CD4-positive, alpha-beta T cell treated with Interleukin-10 for 1 hour (primary cell): ENCODE measurements at places on chromosomes 5 and 9.

DNA sequence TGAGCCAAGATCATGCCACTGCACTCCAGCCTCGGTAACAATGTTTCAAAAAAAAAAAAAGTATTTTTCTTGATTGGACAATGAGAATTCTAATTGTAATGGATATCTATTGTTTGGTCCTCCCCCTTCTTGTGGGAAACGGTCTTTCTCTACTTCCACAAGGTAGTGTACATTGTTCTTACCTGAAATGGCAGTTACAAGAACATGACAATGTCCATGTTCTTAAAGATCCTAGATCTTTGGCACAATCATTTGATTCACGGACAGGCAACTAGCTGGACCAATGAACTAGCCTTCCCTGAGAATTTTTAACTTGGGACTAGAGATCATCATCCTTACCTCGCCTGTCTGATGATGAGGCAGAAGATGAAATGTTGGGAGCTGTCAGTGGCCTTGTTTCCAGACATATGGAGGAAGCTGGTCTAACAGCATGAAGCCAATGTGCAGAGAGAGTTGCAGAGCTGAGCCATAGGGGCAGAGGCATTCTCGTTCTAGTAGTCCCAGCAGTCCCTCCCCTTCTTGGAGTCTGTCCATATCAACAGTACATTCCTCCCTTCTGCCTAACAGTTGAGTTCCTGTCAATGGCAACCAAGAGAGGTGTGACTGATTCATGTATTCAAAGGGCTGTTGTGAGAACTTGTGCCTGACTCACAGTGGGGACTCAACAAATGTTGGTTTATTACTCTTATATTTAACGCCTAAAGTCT lies 2.1 kb upstream of the MARCHF6 start:
- no peak for DNase-seq

DNA sequence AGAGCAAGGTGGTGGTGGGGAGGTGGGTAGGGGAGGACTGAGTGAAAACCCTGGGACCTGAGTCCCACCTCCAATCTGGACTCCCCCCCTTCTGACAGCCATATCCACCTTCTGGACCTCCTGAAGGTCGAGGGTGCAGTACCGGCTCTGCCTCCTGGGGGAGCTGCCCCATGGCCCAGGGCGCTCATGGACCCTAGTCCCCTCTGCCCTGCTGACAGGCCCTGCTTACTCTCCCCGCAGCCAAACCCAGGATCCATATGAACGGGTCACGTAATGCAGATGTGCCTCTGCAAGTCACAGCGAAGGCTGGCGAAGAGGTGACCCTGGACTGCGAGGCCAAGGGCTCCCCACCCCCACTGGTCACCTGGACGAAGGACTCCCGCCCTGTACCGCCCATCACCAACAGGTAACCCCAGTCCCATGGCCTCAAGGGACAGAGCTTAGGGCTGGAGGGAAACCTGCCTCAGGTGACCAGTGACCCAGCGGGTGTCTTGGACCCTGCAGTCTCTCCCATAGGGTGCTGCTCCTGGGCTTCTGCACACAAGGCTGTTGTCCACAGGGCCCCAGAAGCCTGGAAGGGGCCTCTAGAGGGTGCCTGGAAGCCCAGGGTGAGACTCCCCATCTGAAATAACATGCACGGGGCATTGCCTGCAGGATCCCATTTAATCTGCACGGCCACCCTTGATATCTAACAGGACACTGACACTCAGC lies 61.7 kb downstream of the HMCN2 start:
- DNase-seq = no peak

GRCh38 chr9:70577671-70578070 lies 163.2 kb upstream of the KLF9 start:
- no peak for DNase-seq

DNA sequence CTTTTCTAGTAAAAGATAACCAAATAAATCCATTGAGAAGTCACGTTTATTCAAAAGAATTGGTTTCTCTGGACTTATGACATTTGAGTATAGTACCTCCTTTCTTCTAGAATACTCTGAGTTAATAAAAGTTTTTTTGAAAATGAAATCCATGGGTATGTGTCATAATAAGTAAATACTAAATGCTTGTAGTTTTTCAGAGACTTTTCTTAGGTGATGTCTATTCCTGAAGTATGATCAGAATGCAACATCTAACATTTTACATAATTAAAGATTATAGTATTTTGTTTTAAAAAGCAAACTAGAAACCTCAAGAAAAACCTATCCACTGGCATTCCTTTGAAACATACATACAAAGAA lies 63.2 kb downstream of the NFIB start:
- no peak for DNase-seq

DNA sequence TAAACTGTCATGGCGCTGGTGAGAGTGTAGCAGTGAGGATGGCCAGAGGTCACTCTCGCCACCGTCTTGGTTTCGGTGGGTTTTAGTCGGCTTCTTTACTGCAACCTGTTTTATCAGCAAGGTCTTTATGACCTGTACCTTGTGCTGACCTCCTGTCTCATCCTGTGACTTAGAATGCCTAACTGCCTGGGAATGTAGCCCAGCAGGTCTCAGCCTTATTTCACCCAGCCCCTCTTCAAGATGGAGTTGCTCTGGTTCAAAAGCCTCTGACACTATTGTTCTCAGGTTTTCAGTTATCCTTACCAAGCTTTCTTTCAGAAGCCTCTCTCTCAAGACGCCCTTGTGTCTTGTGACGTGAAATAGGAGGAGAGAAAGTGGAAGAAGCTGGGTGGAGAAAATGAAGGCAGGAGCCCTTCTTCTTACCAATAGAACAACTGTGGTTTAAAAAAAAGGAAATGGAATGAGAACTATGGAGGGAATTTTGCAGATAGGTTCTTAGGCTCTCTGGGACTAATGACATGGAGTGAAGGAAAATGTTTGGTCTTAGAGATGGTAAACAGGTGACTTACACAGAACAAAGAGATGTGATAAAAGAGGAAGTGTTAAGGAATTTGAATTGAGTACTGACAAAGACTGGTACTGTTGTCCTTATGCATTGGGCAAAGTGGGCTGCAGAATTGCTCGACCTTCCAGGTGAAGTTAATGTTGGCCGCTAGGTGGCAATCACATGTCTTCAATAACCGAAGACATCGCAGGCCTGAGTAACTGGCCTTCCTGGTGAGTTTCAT lies 133.3 kb upstream of the RAI14 start:
- DNase-seq = peak; percentile 57

DNA sequence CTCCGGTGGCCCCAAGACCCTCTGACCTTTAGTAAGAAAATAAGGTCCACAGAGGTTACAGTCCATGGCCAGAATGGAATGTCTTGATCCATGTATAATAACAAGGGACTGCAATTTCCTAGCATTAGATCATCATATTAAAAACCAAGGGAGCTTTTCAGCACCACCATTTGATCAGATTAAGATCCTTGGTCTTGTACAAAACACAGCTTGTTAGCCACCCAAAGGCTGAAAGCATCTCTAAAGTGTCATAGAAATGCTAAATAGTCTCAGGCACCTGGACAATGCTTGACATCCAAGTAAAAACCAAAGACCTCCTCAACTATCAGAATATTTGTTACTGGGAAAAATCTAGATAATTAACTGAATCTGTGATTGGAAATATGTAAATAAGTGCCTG lies 50.3 kb upstream of the VPS13A start:
- DNase-seq = no peak

GRCh38 chr9:35341585-35341984 lies 148.3 kb upstream of the RUSC2 start:
- DNase-seq = no peak

DNA sequence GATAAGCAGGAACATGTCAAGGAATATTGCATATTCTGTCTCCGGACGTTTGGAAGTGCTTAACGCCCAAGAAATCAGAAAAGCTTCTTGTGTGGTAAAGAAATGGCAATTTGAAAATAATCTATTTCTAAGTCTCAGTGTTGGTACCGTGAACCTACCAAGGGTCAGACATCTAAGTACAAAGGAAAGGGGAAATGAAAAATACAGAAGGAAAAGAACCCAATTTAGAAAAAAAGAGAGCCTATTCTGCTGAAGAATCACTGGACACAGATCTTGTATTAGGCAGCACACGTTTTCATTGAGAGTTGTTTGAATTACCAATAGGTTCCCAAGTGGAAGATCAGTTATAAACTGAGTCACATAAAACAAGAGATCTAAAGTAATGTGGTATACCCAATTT lies 46.9 kb upstream of the CEP78 start:
- DNase-seq = no peak

DNA sequence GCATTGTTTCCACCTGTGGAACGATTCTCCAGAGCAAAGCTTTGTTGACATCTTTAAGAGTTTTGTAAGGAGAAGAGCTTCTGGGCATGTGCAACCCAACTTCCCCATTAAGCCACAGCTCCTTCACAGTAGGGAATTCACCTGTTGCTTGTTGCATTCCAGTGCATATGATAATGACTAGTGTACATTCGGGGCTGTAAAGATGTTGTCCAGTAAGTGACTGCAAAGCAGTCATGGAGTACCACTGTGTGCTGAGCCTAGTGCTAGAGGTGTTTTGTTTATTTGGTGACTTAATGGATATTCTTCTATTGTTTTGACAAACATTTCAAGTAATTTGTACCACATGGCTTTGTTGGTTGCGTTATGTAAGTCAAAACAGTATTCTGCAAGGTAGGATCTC lies 12.8 kb downstream of the UGCG start:
- no peak for DNase-seq

- DNase-seq = no peak
These were observed 55.9 kb downstream of the TMC1 start for GRCh38 chr9:72577212-72577753.

DNA sequence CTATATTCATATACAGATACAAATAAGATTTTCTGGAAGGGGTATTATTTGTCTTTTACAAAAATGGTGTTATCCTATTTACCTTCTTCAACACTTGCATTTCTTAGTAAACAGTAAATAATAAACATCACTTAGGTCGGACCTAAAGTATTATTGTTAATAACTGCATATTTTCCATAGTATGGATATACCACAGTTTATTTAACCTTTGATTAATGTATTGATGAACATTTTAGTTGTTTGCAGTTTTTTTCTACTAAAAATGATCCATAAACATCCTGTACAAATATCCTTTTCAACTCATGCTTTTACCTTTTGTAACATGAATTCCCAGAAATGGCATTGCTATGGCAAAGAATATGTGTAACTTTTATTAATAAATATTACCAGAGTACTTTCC lies 83.4 kb downstream of the NDUFAF2 start:
- no peak for DNase-seq

- no peak for DNase-seq
These were observed 283.9 kb downstream of the GADD45G start for GRCh38 chr9:89888677-89889076.

DNA sequence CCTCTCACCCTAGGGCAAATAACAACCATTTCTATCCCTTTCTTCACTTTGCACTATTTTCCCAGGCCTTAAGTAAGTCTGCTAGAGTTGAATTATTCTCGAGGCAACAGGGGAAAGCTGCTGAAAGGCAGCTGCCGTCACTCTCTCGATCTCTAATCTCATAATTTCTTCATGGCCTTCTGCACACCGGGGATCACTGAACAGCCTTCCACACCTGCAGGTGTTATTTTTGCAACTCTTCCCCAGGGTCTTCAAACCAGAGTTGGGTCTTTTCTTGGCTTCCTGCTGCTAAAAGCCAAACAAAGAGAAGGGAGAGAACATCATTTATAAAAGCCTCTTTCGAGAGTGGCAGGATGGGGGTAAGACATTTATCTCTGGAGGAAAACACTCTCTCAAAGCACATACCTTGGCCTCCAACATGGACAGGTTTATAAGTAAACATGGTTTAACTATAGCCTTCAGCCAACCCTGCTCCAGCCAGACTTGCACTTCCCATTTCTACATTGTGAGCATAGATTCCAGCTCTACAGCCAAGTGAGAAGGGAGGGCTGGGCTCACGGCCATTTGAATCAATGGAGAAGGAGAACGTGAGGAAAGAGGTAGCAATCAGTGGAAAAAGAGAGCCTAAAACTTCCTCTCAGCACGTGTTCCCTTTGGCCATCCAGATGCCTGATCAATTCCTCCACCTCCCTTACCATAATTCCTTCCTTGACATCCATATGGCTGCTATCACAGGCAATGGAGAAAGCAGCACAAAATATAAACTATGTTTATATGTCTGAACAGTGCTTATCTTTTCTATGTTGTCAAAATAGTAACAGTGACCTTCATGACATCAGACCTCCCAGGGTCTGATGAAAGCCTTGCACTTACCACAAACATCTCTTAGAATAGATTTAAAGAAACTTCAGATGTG lies 464.9 kb downstream of the TLE1 start:
- no peak for DNase-seq

DNA sequence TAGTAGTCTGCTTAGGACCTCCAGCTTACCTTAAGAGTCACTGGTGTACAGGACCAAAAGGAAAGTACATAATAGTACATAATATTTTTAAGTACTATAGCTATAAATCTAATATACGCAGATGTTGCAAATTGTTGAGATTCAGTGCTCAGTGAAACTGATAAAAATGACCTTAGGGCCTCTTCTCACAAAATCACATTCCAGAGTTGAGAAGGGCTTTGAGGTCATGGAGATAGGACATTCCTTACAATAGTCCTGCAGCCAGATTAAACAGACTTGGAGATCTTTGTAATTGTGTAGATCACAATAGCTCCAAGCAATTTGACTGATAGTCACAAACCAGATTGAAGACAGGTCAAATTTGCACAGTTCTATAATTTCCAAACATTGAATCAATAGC lies 37.7 kb upstream of the PCSK1 start:
- no peak for DNase-seq

DNA sequence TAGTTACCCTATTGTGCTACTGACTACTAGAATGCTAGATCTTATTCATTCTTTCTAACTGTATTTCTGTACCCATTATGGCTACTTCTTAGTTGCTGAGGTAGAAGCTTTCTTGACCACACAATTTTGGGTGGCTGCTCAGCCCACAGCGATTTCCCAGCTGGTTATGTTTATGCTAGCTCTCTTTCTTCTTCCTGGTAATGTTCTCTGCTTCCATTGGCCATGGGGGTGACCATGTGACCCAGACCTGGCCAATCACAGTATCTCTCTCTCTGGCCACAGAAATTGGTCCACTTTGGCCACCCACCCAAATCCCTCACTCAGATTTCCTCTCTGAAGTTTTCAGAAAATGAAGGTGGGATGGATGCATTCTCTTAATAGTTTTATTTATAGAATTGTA lies 427.9 kb upstream of the CLINT1 start:
- DNase-seq = no peak

GRCh38 chr9:69295872-69296552 lies 29.0 kb upstream of the ENTREP1 start:
- DNase-seq = no peak

DNA sequence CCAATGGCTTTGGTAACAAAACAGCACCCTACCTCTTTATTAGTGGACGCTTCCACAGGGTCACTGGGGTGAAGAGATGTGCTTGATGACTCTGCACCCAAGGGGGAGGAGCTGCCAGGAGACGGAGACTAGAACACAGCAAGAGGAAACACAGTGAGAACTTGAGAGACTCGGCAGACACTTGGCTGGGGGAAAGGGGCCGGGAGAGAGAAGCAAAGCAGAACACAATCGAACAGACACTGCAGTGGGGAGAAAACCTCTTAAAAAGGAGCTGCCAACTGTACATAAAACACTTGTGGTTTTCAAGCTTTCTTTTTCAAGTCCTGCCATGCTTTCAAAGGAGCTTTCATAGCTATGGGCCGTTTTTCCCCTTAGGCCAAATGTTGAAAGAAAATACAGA lies 151.0 kb downstream of the ENTREP1 start:
- DNase-seq = peak; percentile 24
